Fibroblast of skin of left biceps (primary cell): ENCODE measurements at places on chromosomes 7 and 10.

DNA sequence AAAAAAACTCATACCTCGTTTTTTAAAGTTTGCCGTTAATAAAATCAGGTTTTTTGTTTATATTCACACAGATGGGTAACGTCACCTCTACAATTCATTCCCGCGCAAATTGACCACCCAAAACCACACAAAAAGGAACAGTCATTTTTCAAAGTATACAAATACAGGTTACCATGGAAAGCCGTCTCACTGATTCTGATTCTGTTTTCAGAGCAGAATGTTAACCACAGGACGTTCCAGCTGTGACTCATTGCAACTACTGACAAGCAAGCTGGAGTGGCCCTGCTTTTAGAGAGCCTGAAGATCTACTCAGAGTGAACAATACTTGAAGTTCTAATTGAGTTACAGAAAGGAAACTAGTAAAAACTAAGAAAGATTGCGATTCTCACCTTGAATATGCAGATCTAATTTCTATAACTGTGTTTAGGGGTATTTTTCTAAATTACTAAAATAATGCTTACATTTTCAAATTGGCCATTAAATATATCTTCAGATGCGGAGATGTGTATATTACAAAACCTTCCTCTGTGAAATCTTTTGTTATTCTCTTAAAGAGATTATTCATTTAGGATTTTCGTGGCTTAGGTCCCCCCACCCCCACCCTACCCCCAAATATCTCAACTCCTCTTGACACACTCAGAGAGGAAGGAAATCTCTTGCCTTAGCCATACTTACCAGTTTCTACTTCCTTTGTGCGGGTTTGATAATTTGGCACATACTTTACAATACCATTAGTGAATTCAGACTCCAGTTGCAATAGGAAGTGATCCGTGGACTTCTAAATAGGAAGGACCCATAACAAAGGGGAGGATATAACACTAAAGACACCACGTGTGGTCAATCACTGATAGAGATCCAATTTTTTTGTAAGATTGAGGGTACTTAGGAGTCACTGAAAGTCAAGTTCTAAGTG, 106.0 kb downstream of the CUBN start:
- peak; percentile 95 for DNase-seq

DNA sequence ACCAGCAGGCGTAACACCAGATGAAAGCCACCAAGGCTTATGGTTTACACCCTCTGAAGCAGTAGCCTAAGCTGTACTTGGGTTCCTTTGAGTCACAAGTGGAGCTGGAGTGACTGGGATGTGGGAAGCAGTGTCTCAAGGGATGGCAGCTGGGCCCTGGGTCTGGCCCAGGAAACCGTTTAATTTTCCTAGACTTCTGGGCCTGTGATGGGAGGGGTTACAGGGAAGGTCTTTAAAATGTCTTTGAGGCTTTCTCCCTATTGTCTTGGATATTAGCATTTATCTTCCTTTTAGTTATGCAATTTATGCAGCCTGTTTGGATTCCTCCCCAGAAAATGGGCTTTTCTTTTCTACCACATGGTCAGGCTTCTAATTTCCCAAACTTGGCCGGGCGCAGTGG, 568.2 kb downstream of the ANKRD7 start:
- no peak for DNase-seq

- no peak for DNase-seq
Measured at GRCh38 chr10:73648975-73649829, 6.6 kb downstream of the SYNPO2L start.

DNA sequence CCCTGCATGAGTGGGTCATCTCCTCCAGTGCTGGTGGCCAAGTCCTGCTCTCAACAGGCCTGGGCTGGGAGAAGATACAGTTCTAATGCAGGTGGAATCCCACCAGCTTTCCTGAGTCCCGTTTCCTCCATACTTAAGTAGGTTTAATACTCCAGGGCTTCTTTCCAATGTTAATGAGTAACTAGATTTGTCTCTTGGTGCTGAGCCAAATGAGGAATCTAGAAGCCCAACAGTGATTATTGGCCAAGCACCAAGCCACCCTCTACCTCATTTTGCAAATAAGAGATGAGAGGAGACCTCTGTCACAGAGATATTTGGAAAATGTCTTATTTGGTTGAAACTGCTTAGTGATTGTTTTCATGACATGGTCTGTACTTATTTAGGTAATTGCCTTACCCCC, 37.1 kb downstream of the STARD3NL start:
- no peak for DNase-seq
